T-helper 22 cell (primary cell): ENCODE measurements at places on chromosomes 11 and 22.

DNA sequence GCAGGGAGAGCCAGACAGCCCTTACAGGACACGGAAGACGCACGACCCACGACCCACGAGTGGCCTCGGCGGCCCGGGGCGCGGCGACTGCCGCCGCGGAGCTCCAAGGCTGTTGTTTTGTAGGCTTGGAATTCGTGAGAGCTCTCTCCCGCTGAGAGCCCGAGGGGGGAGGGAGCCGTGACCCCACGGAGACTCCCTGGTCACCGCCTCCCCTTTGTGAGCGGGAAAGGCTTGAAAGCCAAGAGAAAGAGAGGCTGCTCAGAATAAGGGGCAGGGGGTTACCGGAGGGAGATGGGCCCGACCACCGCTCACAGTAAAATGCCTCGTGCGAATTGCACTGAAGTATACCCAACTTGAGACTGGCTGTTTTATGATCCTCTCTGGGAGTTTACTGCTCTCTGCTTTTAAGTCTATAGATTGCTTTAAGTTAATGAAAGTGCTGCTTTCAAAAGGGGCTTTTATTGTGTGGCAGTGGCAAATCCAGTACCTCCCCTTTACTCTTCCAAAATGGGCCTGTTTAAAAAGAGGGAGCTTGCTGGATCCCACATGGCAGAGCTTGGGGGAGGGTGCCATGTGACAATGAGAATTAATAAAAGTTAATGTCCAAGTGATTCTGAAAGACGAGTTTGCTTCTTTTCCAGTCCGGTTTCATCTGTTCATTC, 2.9 kb downstream of the PKNOX2 start:
- no peak for DNase-seq

GRCh38 chr22:26444777-26445176, 15.7 kb downstream of the ASPHD2 start:
- DNase-seq = no peak

- DNase-seq = no peak
Observed at GRCh38 chr11:130798280-130798679, 118.0 kb downstream of the SNX19 start.

- no peak for DNase-seq
Observed at GRCh38 chr11:8593455-8593854, 573 bp downstream of the STK33 start.

DNA sequence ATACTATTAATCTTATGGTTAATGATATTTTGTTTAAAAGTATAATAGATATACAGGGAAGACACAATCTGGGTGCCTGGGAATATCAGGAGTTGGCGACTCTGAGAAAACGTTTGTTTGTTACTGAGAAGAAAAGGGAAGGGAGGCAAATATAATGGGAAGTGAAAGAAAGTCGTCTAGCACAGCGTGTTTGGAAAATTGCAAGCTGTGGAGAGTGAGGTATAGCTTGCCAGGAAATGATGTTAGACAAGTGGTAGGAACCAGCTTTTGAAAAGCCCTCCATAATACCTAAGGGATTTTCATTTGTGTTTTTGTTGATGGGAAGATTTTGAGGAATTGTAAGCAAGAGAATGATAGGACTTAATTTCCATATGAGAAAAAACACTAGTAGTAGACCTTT, 322.2 kb downstream of the LUZP2 start:
- DNase-seq = no peak

GRCh38 chr22:23305321-23305910, 125.1 kb downstream of the BCR start:
- DNase-seq = no peak

DNA sequence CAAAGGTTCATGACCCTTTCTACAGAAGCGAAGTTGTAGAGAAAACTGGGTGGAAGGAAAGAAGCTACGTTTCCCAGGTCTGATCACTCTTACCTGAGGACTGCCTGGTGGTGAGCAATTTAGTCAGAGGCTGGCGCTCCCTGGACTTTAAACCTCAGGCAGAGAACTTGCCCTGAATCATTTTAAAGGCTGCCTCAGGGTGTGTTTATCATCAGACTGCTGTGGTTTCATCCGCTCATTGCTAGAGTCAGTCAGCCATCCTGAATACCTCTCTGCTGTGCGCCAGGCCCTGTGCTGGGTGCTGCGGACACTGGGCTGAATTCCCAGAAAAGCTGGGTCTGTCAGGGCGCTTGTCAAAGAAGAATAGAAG, 2.7 kb downstream of the DTX4 start:
- no peak for DNase-seq

DNA sequence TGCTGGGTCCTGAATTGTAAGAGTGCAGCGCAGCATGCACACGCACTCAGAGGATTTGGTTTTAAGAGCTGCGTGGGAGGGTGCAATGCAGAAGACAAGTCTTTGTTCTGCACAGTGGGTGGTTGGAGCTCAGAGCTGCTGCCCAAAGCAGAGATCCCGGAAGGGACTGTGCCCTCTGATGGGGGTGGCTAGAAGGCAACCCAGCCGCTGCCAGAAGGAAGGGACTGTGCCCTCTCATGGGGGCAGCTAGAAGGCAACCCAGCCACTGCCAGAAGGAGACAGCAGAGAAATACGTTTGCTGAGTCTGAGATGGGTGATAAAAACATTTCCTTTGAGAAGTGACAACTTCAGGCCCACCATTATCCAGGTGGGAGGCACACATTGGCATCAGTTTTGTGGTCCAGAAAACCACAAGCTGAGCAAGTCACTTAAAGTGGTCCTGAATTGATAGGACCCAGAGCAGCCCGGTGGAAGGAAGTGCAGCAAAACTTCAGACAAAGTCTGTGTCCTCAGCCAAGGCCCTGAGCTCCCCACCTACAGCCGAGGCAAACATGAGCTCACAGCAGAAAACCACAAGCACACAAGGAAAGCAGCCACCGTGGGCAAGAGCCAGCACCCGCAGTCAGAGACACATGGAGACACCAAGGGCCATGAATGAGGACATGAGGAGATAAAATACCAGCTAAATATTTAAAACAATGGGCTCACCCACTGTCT, 4.3 kb downstream of the KRTAP5-6 start:
- DNase-seq = no peak

DNA sequence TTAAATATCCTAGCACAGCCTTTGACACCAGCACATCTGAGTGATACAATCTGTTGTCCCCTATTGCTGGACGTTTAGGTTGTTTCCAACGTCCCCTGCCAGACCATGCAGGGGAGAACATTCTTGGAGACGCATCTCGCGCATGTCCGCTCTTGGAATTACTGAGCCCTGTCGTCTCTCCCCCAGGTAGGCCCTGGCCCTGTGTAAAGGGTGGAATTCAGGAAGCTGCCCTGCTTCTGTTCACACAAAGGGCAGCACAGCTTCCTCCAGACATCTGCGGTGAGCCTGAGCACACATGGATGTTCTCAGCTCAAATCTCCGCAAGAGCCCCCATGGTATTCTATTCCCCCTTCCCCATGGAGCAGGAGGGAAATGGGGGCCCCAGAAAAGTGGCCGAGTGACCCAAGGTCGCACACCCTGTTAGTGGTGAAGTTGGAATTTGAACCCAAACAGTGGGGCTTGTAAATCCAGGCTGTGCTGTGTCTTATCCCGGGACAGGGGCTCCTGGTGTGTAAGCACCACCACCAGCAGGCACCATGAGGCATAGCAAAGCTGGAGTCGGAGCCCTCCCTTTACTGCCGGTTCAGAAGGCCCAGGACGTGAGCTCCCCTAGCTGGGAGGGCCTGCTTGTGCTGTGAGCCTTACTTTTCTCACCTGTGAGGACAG, 5.0 kb upstream of the FGF19 start:
- DNase-seq = no peak

GRCh38 chr11:61892085-61892370, 683 bp upstream of the FADS3 start:
- no peak for DNase-seq

DNA sequence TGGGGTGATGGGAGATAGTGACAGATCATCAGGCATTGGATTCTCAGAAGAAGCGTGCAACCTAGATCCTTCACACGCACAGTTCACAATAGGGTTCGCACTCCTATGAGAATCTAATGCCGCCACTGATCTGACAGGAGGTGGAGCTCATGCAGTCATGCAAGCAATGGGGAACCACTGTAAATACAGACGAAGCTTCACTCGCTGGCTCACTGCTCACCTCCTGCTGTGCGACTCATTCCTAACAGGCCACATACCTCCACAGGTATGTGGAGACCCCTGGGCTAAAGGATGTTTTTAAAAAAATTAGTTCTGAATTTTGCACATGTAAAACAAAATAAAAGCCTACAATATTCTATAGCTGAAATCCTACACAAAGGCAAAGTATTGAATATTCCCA, 20.5 kb upstream of the TEAD1 start:
- no peak for DNase-seq

DNA sequence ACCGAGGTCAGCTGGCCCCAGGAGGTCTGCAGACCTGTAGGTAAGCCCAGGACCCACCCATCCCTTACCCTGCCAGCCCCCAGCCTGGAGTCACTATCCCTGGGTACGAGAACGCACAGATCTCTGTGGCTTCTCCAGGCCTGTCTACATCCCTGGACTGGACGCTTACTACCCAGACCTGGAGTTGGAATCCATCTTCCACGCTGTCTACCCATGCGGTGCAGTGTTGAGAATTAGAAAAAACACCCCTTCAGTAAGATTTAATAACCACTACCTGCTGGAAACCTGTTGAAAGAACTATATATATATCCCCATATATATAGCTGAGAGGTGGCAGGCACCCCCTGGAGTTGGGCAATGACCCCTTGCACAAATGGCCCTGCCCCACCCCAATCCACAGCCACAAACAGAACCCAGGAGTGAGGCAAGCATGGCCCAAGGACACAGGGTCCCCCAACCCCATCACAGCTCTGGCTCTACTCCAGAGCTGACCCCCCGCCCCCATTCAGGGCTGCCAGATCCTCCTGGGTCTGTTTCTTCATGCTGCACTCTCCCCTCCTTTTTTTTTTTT, 17.7 kb upstream of the RGL4 start:
- no peak for DNase-seq

- no peak for DNase-seq
Observed at GRCh38 chr11:64569300-64569970, 21.6 kb upstream of the SLC22A12 start.

DNA sequence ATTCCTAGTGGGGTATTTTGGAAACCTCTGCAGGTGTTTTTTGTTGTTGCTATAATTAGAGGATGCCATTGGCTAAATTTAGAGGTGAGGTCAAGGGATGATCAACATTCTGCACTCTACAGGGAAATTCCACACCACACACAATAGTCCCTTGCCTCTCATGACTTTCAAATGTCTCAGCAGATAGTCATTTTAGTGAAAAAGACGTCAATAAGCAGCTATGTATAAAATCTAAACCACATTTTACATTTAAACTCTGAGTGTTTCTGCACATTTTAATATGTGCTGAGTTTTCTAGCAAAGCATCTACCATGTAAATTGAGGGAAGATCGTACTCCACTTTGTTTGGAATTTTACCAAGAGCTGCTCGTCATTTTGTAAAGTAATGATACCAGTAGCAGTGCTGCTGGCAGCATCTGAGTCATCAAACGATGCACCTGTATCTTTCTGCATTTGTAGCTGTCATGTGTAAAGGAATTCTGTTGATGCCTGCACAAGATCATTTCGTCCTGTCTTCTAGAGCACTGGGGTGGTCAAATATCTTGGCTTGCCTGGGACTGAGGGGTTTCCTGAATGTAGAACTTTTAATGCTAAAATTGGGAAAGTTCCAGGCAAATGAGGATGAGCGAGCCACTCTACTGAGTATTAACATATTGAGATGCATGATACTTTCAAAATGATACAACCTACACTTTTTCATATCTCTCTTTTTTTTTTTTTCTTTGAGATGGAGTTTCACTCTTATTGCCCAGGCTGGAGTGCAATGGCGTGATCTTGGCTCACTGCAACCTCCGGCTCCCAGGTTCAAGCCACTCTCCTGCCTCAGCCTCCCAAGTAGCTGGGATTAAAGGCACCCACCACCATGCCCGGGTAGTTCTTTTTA, 414.5 kb upstream of the SYN3 start:
- DNase-seq = no peak

- no peak for DNase-seq
Observed at GRCh38 chr22:23109441-23109978, 32.3 kb downstream of the RSPH14 start.

- no peak for DNase-seq
Observed at GRCh38 chr22:45884201-45885062, 92.5 kb downstream of the WNT7B start.

DNA sequence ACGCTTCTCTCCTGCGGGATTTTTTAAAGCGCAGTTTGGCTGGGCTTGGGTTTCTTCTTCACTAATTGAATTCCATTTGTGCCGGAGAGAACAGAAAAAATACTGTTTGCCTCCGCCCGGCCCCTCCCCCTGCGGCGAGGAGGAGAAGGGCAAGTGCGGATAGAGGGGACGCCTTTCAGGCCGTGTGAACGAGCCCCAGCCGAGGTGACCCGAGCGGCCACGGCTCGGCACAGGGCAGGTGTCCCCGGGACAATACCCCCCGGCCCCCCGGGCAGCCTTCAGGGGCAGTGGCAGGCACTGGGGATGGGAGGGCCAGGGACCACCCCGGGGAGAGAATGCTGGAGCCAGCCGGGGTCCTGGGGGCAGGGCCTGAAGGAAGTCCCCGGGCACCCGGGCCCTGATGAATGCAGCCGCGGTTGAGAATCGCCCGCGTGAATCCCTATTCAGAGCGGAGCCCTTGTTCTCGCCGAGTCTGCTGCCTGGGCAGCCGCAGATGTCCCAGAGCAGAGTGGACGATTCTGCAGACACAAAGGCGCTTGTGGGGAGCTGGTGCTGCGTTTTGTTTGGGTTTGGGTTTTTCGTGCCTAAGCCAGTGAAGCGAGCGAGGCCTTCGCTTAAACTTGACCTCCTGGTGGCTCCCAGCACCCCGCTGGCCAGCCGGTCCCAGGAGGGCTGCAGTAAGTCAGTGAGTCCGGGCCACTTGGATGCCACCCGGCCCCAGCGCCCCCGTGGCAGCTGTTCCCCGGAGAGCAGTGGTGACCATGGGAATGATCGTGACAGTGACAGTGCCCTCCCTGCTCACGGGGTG, 96.0 kb downstream of the WNT7B start:
- no peak for DNase-seq

- no peak for DNase-seq
Observed at GRCh38 chr11:94532211-94532610, 11.5 kb upstream of the FUT4 start.

DNA sequence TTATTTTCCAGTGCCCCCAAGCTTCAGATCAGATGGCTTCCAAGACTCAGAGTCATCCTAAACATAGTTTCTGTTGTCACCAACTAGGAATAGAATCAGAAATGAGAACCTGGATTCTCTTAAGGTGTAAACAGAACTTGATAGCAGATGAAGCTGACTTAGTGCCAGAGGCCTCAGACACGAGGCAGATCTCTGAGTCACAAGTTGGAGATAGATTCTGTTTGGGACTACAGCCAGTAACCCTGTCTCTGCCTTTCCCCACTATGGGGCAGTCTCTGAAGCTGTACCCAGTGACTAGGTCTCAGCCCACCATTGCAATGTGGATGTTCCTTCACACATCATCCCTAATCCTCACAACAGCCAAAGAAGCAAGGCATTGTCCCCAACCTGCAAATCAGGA, 25.4 kb downstream of the NEU3 start:
- DNase-seq = no peak

GRCh38 chr22:33743756-33744155, 176.5 kb downstream of the LARGE1 start:
- DNase-seq = no peak

GRCh38 chr11:65308281-65308891, 6.3 kb upstream of the CDC42EP2 start:
- DNase-seq = no peak

GRCh38 chr22:50360578-50360977, 17.5 kb downstream of the PPP6R2 start:
- DNase-seq = no peak

GRCh38 chr11:70810133-70810532, 411.8 kb downstream of the CTTN start:
- DNase-seq = no peak
